ENCODE measurements at places on chromosomes 12 and 14. TPM values are rescaled to one million over a fixed set of nuclear protein-coding genes. Genes with fewer than 3 reads are reported as not detected.

GRCh38 chr12:98401427-98401826, 114.0 kb upstream of the TMPO start:
- no peak for DNase-seq

GRCh38 chr14:26282578-26282977, 315.3 kb downstream of the NOVA1 start:
- no peak for DNase-seq

- DNase-seq, result no peak
These were observed 66.2 kb downstream of the NOC4L start for GRCh38 chr12:132210223-132211055.

DNA sequence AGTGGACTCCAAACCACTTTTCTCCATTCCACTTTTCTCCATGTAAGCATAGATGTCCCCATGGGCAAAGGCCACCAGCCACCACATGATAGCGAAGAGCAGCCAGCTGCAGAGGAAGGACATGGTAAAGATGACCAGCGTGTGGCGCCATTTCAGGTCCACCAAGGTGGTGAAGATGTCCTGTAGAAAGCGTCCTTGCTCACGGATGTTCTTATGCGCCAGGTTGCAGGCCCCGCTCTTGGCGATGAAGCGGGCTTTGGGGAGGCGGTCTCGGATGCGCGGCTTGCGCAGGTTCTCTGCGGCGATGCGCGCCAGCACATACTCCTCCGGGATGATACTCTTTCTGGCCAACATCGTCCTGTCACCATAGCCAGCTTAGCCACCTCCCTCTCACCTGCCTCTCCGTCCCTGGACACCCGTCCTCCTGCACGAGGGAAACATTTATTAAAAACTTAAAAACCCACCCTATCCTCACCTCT, 1.2 kb downstream of the KCNJ8 start:
- no peak for DNase-seq

DNA sequence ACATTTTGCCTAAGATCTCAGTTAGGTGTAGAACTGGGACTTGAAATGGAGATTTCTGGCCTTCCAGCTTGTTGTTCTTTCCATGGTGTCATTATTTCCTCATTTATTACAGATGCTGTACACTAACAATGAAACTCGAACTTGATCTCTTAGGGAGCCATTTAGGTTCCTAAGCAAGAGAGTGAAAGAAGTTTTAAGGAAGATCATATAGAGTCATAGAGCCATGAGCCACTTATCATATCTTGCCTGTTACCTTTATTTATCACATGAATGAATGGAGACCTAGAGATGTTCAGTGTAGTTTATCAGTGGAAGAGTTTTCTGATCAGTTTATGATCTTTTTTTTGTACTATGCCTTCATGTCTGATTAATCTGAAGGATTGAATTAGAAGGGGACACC, 9.9 kb downstream of the HELB start:
- no peak for DNase-seq

DNA sequence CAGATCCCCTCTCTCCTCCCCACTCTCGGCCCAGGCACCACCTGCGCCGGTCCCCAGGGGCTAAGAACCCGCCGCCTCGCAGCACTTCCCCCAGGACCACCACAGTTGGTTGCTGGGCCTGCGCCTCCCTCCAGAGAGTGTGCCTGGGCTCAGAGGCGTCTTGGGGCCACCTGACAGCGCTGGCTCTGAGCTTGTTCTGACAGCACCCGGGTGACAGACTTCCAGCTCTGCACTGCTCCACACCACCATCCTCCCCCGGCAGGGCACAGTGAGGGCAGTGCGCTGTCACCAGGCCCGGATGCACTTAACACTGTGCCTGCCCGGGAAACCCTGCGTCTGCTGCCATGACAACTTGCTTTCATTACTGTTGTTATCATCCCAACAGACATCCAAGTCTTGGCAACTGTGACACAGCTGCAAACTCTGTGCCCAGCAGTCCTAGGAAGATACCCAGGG, 6.6 kb downstream of the BRF1 start:
- peak; percentile 55 for DNase-seq

DNA sequence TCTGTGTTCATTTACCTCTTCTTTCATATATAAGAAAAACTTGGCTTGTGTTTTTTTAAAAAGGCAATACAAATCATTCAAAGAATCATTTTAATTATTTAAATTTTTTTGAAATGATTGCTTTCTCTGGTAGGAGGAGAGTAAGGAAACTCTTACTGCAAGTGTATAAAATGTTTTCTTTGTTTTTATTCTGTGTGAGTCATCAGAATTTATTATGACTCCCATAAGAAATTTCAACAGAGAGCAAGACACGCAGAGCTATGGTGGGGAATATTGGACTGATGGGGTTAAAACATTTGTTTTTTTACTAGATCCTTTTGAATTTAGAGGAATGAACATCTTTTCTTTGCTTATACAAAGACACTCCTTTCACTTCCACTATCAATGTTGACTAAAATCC, 119.1 kb upstream of the ATXN7L3B start:
- no peak for DNase-seq

- no peak for DNase-seq
These were observed 2.7 kb upstream of the TC2N start for GRCh38 chr14:91870001-91870400.

GRCh38 chr14:69796797-69797500, at the start of gene SLC10A1:
Gene SLC10A1, minus strand, starts transcription at chr14:69797241. Its CDS starts 86 bp downstream, at chr14:69797155.
- DNase-seq, result no peak

- no peak for DNase-seq
These were observed 1.1 kb downstream of the KMT5A start for GRCh38 chr12:123384994-123385376.

GRCh38 chr12:101824831-101825230, 5.9 kb downstream of the GNPTAB start:
- DNase-seq, result no peak

GRCh38 chr14:61101803-61102548, 120.9 kb downstream of the SLC38A6 start:
- DNase-seq, result no peak

DNA sequence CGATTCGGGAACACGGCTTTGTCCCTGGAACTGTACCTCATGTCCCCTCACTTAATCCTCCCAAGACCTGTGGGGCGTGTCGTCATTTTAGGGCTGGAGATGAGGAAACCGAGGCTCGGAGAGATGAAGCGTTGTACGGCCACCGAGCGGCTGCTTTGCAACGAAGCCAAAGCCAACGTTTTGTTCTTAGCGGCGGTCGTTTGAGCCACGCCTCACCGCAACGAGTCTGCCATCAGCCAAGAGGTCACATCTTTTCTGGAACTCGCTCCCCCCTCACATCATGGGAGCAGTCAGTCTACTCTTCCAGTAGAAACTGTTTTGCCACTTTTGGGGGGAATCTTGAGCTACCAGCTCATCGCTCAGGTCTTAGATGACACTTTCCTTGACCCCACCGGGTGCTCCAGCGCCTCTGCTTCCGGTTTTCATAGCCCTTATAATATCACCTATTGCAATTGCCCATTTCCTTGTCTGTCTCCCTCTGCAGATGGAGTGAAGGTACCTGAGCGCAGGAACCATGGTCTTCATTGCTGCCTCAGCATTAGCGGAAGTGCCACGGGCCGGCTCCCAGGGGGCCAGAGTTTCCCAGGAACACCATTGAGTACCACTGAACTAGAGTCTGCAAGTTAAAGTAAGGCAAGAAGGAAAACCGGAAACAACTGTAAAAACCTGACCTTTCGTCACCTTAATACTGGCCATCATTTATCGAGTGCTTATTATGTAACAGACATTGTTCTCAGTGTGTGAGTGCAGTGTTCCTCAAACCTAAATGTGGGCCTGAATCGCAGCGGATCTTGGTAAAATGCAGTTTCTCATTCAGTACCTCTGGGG, 19.6 kb downstream of the NINJ2 start:
- DNase-seq, result no peak

GRCh38 chr12:72230589-72230988, 41.6 kb upstream of the TRHDE start:
- no peak for DNase-seq

ZDHHC22 gene
- polyA plus RNA-seq, result not detected

TAS2R42 gene
- not detected for polyA plus RNA-seq

OR10G3 gene
- not detected for polyA plus RNA-seq

Data from naive B cell (primary cell).